ENCODE measurements at places on chromosomes 4 and X.

DNA sequence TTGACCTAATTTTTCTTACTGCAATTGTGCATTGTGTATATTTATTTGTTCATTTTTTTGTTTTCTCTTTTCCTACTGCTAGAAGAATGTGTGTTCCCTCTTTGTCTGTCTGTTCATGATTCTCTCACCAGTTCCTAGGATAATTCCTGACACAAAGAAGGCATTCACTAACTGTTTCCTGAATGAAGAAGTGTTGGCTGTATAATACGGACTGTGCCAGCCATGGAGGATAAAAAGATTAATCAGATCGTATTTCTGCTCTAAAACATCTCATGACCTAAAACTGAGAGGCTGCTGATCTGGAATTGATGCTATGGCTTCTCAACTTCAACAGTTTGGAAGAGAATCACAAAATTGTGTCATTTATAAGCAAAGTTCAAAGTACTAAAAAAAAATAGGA is 563.1 kb upstream of the FRG1 start:
- DNase-seq = no peak

DNA sequence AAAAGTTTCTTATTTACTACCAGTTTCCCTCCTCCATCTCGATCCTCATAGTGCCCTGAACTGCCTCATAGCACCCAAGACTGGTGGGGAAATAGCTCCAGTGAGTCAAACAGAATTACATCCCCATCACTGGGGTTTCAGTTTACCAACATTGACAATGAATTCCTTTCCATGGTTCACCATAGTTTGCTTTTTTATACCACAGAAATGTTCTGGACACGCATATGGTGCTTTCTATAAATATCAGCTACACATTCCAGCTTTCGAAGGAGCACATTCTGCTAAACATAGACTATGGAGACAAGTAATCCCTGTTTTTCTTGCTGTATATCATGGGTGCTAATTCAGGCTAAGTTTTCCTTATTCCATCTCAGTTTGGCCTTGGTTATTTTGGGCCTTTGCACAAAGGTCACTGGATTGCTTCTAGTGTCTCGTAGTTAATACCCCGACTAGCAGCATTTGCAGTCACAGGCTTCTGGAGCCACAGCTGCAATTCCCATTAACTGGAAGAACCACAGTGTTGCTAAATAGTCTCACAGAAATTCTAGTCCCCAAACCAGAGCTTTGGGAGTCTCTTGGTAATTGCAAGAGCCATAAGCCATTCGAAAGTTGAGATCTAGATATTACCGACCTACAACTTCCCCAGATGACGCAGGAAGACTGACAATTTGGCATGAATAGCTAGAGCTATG is 53.4 kb upstream of the TRPC3 start:
- DNase-seq = no peak

DNA sequence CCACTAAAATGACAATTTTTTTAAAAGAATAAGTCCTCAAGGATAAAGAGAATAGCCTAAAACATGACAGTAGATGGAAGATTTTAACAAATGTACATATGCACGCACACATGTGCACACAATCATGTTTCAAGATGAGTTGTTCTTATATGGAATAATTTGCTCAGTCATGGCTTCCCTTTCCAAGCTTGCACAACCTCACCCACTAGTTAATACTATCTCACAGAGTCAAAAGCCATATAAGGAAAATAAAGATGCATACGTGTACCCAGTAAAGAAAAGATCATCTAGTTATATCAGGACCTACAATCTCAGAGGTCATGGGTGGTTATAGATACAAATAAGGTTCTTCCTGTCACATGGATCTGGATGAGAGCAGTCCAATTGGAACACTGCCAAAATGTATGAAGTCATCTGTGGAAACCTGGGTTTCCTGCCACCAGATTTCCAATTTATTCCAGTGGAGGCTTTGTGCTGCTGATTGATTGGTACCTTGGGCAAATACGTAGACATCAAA is 56.1 kb downstream of the FAM13A start:
- DNase-seq = peak; percentile 51

GRCh38 chrX:19544693-19545305 is 29.5 kb upstream of the MAP3K15 start:
- DNase-seq = peak; percentile 43

DNA sequence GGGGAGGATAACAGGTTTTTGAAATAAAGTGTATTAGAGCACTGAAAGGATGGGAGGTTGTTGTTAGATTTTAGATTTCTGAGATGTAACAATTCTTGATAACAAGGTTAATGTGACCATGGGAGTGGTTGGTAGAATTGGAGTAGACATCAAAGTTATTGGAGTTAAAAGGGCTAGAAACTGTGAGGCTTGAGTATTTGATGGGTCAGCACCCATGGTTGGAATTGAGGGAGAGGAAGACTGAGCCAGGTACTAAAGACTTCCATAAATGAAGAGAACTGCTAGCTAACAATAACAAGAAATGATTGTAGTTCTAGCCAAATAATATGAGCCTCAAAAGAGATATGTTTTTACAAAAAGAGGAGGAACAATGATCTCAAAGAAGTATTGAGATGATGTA is 98.8 kb downstream of the HEPH start:
- no peak for DNase-seq

- no peak for DNase-seq
These were observed 110.4 kb downstream of the SCD5 start for GRCh38 chr4:82688091-82688795.

- no peak for DNase-seq
These were observed 1.5 kb downstream of the JAKMIP1 start for GRCh38 chr4:6198768-6199421.

GRCh38 chr4:70606459-70606858 is 14.4 kb downstream of the AMBN start:
- DNase-seq = no peak

GRCh38 chr4:123783151-123783790 is 386.7 kb downstream of the SPRY1 start:
- no peak for DNase-seq

GRCh38 chrX:103066606-103067005 is 2.6 kb upstream of the BEX1 start:
- no peak for DNase-seq

DNA sequence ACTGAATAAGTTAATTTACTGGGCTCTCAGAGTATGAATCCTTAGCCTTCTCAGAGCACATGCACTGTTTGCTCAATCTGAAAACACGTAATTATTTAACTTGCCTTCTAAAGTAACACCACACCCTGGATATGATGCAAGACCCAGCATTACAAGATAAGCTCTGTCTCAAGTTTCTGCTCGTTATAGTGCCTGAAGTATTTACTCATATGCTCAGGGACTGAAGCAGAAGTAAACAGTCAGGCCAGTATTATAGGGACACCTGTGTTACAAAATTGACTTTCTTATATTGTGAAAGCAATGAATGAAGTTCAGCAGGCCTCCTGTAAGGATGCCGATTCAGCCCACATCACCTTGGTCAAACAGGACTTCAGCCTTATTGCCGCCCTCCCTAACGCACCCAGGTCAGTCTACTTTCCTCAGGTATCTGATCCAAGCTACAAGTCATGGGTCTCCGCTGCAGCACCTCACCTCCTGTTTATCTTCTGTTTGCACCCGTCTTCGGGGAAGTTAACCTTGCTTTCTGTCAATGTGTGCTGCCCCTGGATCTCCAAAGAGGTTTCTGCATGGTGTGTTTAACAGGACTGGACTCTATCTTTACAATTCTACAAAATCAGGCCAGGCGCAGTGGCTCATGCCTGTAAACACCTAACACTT is 42.8 kb upstream of the KLF3 start:
- no peak for DNase-seq

DNA sequence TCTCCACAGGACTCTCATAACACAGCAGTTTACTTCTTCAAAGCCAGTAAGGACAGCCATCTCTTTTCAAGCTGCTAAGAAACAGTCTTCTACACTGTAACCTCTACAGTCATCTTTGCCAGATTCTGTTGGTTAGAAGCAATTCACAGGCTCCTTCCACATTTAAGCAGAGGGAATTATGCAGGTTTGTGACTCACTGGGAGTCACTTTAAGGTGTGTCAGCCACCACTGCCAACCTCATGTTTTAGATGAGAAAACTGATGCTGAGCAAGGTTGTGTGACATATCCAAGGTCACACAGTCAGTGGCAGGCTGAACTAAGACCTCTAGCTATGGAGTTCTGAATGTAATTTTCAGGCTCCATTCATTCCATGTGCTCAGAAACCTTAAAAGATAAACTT is 143.5 kb downstream of the QDPR start:
- DNase-seq = no peak

DNA sequence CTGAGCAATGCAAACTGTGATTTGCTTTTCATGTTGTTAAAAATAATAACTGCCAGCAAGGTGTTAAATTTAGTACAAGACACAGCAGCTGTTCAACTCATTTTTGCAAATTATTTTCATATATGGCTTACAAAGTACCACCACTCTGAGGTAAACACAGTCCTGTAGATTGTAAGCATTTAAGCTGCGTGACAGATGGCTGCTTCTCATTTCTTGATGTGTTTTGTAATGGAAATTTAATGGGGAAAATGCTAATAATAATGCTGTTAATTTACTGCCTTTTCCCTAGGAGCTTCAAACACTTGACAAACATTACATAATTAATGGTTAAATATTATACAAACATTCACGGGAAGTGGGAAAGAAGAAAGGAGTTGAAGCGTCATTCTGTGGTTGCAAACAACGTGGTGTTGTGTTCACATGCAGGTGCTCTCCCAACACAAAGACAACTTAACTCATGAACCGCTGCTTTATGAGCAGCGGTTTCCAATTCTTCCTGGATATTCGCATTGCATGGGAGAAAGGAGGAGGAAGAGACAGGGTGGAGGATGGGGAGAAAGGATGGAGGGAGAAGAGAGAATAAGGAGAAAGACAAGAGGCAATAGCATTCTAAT is 236.8 kb upstream of the VCX start:
- DNase-seq = no peak

- no peak for DNase-seq
These were observed 1.6 kb downstream of the SCD5 start for GRCh38 chr4:82797040-82797404.

GRCh38 chrX:74449322-74449936 is 28.1 kb downstream of the SLC16A2 start:
- no peak for DNase-seq

- DNase-seq = no peak
These were observed 90.5 kb upstream of the WDR1 start for GRCh38 chr4:10207116-10207515.

DNA sequence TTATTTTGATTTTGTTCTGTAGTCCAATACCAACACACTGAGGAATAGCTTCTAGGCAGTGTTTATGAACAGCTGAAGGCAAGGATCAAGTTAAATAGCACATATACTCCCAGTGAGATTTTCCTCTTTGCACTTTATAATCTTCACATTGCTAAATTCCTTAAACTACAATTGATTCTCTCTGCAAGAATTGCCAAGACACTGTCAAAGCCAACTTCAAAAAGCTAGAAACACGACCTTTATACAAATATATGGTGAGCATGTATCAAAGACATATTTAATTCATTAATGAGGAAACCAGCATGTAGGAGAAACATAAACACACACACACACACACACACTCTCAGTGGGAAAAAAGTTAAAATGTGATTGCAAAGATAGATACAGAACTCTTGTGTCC is 86.4 kb upstream of the FAM9C start:
- DNase-seq = no peak

- no peak for DNase-seq
These were observed 15.0 kb upstream of the STS start for GRCh38 chrX:7132335-7133049.

GRCh38 chr4:187477224-187477623 is 518.3 kb upstream of the ZFP42 start:
- DNase-seq = no peak

DNA sequence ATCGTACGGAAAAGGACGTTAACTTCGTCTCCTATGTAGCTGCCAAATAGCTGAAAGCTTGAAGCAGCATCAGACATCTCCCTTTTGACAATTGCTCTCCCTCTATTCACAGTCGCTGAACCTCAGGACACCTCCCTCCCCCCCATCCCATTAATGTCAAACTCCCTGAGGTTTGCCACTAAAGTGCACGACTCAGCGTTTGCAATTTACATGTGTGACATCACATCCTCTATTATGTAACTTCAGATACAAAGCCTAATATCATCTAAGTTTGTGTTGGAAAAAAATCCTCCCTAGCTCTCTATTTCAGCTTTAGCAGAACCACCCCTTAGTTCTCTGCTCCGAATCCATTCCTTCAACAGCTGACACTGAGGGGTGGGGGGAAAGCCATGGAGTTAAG is 5.5 kb upstream of the NR3C2 start:
- no peak for DNase-seq

GRCh38 chrX:108442901-108443464 is 3.3 kb downstream of the COL4A5 start:
- DNase-seq = no peak

- DNase-seq = no peak
These were observed 1507.0 kb upstream of the IGFBP7 start for GRCh38 chr4:58617226-58617625.

GRCh38 chr4:138672393-138672976 is 343.1 kb upstream of the NOCT start:
- no peak for DNase-seq

DNA sequence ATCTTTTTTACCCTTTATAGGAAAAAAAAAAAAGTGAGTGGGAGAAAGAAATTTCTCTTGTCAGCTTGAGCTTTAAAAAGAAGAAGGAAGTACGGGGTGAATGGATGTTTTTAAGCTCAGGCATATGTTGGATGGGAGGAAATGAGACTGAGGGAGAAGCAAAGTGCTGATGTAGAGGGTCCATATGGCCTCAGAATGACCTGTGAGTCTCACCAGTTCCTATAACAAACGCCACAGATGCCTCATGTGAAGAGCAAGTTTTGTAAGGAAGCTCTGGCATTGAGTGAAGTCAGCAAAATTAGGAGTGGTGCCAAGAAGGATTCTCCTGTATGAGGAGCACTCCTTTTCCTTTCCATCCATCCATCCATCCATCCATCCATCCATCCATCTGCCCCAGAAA is 214.6 kb downstream of the PTTG2 start:
- DNase-seq = no peak

- no peak for DNase-seq
These were observed 332.1 kb downstream of the ARAP2 start for GRCh38 chr4:35912174-35912573.

GRCh38 chrX:105260291-105261043 is 40.0 kb upstream of the TEX13A start:
- no peak for DNase-seq

- DNase-seq = no peak
These were observed 671.8 kb downstream of the CCSER1 start for GRCh38 chr4:90798948-90799347.
